Kidney capillary endothelial cell (primary cell): ENCODE measurements at places on chromosomes 3 and 15.

DNA sequence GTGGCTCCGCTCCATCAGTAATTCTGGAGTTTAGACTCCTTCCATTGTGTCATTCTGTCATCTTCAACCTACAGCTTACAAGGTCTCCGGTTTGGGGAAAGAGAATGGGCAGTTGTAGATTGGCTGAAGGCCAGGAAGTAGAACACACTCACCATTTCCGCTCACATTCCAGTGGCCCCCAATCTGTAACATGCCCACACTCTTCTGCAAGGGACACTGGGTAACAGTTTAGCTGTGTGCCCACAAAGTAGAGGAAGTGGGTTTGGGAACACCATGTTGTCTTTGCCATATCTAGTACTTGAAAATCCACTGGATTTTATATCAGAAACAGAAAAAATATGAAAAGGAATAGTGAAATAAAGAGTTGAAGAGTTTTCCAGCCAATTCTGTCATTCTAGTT lies 153.5 kb downstream of the SV2B start:
- DNase-seq = no peak

- DNase-seq = no peak
These were observed 9.8 kb downstream of the PLEKHO2 start for GRCh38 chr15:64851503-64851840.

GRCh38 chr15:55827204-55827603 lies 84.3 kb upstream of the PRTG start:
- DNase-seq = no peak

DNA sequence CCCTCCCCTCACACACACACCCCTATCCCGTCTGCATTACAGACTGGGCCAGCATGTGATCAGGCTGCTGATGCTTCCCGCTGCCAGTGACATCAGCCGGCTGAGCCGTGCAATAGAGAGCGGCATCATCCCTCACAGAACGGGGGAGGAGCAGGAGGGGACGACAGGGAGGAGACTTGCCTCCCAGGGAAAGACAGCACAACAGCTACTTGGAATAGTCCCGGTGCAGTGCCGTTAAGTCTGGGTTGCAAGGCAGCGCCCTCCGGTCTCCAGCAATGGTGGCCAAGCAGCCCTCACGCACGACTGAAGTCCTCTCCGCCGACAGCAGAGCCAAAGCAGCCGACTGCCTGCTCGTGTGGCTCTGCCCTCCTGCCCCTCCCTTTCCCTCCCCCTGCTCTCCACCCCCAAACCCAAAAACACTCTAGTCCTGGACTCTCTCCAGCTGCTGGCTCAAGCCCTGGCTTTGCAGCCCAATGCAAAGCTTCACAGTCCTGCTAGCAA lies 31.5 kb upstream of the RPS17 start:
- no peak for DNase-seq

DNA sequence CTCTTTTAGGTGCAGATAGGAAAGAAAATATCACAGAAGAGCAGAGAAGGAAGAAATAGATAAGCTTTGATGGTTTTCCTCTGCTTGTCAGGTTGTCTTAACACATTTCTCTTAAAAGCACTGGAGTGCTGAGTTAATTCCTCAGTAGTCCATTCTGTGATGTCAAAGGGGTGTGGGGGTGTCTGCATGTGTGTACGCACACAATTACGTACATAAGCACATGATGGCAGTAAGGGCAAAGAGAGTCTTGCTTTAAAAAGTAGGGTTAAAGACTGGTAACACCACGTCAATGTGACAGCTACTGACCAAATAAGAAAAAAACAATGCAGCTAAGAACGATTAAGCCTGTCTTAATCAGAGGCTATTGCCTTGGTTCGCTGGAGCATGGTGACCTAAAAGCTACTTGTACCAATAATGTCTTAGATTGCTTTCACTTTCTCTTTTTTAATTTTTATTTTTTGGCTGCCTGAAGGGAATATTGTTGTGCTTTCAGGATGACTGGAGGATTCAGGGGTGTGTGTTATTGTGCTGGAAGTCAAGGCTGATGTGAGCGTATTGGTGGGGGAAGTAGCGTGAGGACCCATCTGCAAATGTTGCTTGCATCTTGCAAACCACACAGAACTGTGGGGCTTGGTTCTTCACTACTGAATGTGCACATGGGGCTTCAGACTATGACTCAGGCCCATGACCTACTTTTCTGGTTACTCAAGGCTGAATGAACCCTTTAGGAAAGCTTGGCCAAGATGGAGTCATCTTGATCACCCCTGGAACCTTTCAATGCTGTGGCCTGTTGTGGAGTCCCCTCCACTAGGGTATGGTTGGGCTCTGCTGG lies 417.8 kb upstream of the TPM1 start:
- DNase-seq = no peak

DNA sequence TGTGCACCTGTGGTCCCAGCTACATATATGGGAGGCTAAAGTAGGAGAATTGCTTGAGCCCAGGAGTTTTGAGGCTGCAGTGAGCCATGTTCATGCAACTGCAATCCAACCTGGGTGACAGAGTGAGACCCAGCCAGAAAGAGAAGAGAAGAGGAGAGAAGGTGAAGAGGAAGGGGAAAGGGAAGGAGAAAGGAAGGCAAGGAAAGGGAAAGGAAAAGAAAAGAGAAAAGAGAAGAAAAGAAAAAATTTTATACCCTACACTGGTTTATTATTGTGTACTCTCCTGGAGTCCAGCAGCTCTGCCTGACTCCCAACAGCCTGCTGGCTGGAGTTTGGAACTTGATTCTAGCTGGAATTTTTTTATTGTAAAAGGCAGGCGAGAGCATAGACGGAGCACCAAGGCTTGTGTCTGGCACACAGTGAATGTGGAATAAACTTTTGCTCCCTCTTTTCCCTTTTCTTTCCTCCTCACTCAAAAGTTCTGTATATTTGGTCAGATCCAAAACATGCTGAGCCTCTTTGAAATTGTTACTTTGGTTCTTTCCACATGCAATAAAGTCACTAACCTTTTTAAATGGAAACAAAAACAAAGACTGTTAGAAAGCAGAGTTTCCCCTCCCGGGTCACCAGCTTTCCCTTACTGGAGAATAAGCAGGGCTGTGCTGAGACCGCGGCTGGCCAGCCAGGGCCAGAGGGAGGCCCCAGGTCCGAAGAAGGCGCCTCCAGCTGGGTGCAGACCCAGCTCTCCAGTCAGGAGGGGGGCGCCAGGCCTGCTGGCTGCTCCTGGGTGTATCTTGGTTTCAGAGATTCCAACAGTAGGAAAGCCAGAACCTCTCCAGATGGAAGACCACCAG lies 9.9 kb downstream of the THSD4 start:
- no peak for DNase-seq

DNA sequence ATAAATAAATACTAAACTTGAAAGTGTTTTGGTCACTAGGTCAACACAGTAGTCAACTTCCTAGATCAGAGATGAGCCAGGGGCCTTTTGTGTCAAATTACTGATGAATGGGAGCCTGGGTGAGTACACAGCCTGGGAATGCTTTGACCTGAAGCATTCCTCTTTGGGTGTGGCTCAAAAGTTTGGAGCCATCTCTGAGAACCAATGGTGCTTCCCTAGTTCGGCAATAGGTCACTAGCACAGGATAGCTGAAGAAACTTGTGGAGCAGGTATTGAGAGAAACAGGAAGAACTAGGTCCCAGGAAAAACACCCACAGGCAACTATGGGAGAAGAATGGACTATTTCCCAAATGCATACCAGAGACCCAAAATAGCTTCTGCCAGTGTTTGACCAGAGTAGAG lies 56.6 kb upstream of the PLXND1 start:
- DNase-seq = no peak
